ENCODE measurements at places on chromosomes 13 and 19. TPM values are rescaled to one million over a fixed set of nuclear protein-coding genes. Genes with fewer than 3 reads are reported as not detected.

ARL11 gene
- 0.53 TPM for total RNA-seq

WASF3 gene
- not detected for total RNA-seq

PTPRH gene
- 0.16 TPM for total RNA-seq

XAB2 gene
- total RNA-seq = 78.1 TPM

DNA sequence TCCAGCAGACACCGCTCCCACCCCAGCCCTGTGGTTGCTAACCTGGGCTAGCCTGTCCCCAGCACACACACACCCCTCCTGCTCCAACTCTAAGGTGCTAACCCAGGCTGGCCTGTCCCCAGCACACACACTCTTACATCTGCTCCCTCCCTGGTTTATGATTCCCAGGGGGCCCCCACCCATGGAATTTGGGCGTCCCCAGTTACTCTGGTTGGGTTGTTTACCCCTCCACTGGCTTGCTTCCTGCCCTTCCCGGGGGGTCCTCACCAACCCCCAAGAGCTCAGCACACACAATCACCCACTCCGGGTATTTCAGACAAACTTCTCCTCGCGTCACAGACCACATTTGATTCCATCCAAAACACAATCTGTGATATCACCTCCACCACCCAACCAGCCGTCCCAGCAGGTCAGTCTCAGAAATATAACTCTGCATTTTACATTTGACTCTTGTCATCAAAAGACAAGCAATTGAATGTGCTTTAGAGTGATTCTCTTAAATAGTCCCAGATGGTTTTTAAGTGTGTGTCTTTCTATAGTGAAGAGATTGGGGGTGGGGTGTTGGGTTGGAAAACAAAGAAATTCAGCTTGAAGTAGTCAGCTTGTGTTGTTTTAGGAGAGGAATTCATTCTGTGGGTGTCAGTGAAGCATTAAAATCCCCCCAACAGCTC, 20.1 kb downstream of the COL4A2 start:
- DNase-seq = no peak
- no peak overlapping the region for H3K27ac ChIP-seq
- no peaks in the 10 kb centered on the region for H3K36me3 ChIP-seq
- no peak overlapping the region for H3K4me3 ChIP-seq
- no peaks in the 10 kb centered on the region for H3K27me3 ChIP-seq

DNA sequence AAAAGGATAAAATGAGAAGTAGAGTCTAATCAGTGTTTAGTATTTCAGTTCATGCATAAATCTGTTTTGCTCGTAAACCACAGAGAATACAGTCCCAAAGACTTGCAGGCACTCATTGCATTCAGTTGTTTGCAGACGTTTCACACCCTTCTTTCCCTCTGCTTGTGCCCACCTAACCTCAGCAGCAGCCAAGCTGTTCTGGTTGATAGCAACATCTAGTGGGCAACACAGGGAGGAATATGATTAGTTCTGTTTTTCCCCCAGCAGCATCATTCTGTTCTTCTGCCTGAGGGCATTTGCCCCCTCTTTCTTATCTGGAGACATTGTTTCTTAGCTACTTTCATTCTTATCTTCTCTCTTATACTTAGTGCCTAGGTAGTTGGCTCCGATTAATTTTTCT, 135.6 kb downstream of the PAN3 start:
- no peak overlapping the region for H3K27ac ChIP-seq
- H3K4me1 ChIP-seq = no peaks in the 10 kb centered on the region
- H3K36me3 ChIP-seq = no peaks in the 10 kb centered on the region
- H3K4me3 ChIP-seq = no peak overlapping the region
- no peaks in the 10 kb centered on the region for H3K27me3 ChIP-seq
- DNase-seq = no peak

GRCh38 chr19:35337984-35338296, 9.0 kb downstream of the CD22 start:
- peaks cover 29% of the 10 kb centered on the region for H3K27me3 ChIP-seq
- H3K27ac ChIP-seq = no peak overlapping the region
- H3K36me3 ChIP-seq = no peaks in the 10 kb centered on the region
- DNase-seq = no peak
- H3K4me3 ChIP-seq = no peak overlapping the region

GRCh38 chr19:4429771-4430171, 27.3 kb downstream of the CHAF1A start:
- no peak overlapping the region for H3K27ac ChIP-seq
- H3K4me1 ChIP-seq = no peaks in the 10 kb centered on the region
- H3K27me3 ChIP-seq = no peaks in the 10 kb centered on the region
- H3K36me3 ChIP-seq = peaks cover 14% of the 10 kb centered on the region

DNA sequence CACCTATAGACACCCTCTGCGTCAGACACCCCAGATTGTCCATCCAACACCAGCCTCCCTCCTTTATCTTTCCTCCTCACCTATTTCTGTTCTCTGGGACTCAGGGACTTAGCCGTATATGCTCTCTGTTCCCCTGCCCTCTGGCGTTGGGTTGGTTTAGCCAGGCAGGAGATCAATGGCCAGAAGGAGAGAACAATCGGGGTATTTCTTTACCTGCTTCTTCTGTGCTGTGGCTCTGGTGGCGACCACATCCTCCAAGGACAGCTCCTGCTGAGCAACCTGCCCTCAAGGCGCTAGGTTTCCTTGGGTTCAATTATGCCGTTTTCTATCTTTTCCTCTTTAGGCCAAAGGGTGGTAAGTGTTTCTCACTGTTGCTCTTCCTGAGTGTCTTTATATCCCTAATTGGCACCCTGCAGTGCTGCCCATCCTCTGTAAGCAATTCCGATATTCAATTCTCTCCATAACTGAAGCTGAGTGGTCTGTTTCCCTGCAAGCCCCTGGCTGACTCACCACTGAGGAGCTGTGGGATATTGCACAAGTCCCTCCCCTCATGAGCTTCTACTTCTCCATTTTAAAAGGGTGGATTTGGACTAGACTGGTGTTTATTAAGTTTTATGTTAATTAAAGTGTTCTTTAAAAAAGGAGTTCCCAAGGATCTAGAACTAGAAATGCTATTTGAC, 63.7 kb upstream of the TMTC4 start:
- no peaks in the 10 kb centered on the region for H3K36me3 ChIP-seq
- peaks cover 7% of the 10 kb centered on the region for H3K27me3 ChIP-seq
- no peak overlapping the region for H3K4me3 ChIP-seq
- DNase-seq = no peak
- no peaks in the 10 kb centered on the region for H3K4me1 ChIP-seq

GRCh38 chr13:34654647-34655046, 287.4 kb upstream of the NBEA start:
- H3K27ac ChIP-seq = no peak overlapping the region
- H3K4me1 ChIP-seq = no peaks in the 10 kb centered on the region
- DNase-seq = no peak
- no peaks in the 10 kb centered on the region for H3K36me3 ChIP-seq
- no peaks in the 10 kb centered on the region for H3K27me3 ChIP-seq
- H3K4me3 ChIP-seq = no peak overlapping the region

DNA sequence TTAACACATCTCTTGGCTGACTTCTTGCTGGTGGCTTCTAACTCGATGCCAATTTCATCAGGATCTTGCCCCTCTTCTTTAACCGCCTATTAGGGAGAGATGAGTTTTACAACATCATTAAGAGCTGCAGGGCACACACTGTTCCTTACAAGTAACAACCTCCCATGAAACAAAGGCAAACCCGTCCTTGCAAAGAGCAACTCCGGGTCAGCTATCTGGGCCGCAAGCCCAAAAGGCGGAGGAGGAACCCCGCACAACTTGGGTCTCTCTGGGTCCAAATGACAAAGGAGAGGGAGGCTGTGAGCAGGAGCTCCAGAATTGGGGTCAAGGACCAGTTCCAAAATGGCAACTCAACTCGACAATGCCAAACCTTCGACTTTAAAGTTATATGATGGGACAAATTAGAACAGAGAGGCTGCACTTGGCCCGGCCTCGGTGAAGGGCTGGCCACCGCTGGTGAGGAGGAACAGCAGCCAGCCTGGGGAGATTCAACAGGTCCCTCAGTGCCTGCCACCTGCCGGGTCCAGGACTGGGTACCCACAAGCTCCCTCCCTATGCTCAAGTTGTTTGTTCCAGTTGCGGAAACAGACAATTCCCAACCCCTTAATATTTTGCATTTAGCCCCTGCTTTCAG, 1.1 kb downstream of the SAFB2 start:
- peak overlapping the region; percentile 61 for H3K27ac ChIP-seq
- peaks cover 44% of the 10 kb centered on the region for H3K4me1 ChIP-seq
- peak overlapping the region; percentile 79 for H3K4me3 ChIP-seq
- no peak for DNase-seq
- no peaks in the 10 kb centered on the region for H3K27me3 ChIP-seq
- peaks cover 50% of the 10 kb centered on the region for H3K36me3 ChIP-seq

DNA sequence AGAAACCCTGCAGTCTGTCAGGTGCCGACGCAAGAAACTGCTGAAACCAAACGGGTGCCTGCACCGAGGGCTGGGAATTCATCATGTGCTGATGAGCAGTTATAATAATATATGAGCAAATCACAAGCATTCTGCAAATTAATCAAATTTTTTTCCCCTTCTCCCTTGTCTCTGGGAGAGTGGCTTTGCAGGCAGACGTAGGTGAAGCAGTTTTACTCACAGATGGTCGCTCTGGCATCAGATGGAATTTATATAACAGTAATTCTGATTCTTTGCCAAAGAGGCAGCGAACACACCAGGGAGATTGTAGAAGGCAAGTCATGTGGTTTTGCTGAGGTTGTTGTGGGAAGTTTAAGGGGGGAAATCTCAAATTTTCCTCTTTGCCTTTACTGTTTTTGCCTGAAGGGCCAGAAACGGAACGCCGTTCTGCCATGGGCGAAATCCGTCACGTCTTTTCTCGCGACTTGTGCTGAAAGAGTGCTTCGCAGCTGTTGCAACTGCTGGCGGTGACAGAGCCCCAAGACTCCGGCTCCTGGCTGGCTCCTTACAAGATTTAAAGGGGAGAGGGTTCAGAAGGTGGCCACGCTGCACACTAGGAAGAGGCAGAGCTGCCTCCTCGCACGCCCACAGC, 320.1 kb downstream of the ZNF536 start:
- H3K4me3 ChIP-seq = no peak overlapping the region
- no peaks in the 10 kb centered on the region for H3K36me3 ChIP-seq

GRCh38 chr13:88217883-88218282, 546.7 kb downstream of the SLITRK5 start:
- no peak for DNase-seq
- no peak overlapping the region for H3K4me3 ChIP-seq
- H3K36me3 ChIP-seq = no peaks in the 10 kb centered on the region
- H3K27ac ChIP-seq = no peak overlapping the region
- H3K4me1 ChIP-seq = no peaks in the 10 kb centered on the region
- H3K27me3 ChIP-seq = no peaks in the 10 kb centered on the region

Measured in T-cell (primary cell).